Stimulated activated CD8-positive, alpha-beta memory T cell treated with anti-CD3 and anti-CD28 coated beads, Interleukin-15, amount 100 ng/mL, for 24 hours (primary cell): ENCODE measurements at places on chromosomes 4 and X.

GRCh38 chrX:675955-676295, 45.3 kb downstream of the SHOX start:
- no peak for DNase-seq

DNA sequence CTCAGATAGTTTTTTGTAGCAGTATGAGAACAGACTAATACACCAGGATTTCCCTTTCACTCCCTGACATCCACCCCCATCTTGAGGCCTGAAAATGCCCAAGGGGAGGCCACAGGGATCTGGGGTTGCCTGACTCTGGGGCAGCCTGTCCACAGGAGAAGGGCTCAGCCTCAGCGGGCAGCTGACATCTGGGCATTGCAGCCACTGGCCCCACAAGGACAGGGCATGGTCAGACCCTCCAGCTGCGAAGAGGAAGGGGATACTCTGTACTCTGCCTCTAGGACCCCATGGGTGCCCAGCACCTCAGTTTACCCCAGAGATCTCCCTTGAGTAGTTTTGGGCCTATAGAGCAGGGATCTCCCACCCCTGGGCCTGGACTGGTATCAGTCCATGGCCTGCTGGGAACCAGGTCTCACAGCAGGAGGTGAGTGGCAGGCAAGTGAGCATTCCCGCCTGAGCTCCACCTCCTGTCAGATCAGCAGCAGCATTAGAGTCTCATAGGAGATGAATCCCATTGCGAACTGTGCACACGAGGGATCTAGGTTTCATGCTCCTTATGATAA, 138.9 kb downstream of the HMX1 start:
- DNase-seq = no peak

GRCh38 chr4:119946359-119946758, 120.3 kb downstream of the MAD2L1 start:
- no peak for DNase-seq

DNA sequence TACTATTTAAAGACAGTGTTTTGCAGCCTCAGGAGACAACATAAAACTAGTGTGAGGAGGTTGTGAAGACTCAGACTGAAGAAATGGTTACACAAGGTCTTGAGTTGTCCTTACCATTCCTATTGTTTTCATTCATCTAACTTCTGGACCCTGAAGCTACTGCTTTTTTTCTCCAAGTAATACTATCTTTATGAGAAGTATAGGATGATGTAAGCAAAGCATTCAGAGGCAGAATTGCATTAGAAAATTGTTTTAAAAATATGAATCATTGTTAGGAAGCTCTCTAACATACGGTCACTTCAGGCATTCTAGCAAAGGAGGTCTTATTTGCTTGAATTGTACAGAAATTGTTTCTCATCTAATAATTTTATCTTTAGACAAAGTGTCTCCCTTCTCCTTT, 357.8 kb downstream of the TLL1 start:
- no peak for DNase-seq

GRCh38 chr4:123922847-123923246, 526.3 kb downstream of the SPRY1 start:
- DNase-seq = no peak

GRCh38 chrX:95911062-95911461, 773.6 kb upstream of the DIAPH2 start:
- DNase-seq = no peak

DNA sequence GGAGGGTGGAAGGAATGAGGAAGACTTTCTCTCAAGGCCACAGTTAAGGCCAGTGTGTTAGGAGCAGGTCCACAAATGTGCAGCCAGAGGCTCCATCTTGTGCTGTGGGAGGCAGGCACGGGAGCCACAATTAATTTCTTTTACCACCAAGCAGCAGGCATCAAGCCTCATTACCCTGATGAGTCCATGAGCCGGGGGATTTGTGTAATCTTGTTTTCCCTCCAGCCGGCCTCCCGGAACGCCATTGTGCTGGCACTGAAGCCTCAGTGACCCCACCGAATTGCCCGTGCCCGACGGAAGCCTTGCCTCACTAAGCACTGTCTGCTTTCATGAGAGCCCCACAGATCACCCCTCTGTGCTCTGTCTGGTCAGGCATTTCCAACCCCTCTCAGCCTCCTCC, 154.7 kb upstream of the STX18 start:
- no peak for DNase-seq

GRCh38 chrX:84907324-84907968, 96.2 kb upstream of the APOOL start:
- no peak for DNase-seq

GRCh38 chr4:40595981-40596380, 33.7 kb downstream of the RBM47 start:
- DNase-seq = no peak

DNA sequence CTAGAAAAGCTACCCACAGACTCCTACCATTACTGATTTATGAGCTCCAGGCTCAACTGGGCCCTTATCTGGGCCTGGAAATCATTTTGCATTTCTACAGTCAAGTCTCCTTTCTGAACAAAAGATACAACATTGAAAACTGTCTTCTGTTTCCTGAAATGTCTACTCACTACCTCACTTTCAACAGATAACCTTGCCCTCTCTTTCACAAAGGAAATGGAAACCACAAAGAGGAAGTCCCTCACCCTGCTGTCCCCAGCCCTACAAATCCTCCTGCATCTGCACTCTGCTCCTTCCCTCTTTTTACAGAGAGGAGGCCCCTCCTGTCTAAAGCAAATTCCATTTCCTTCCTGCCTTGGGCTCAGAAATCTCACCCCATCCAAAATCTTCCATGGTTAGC, 24.8 kb upstream of the CYBB start:
- DNase-seq = no peak

DNA sequence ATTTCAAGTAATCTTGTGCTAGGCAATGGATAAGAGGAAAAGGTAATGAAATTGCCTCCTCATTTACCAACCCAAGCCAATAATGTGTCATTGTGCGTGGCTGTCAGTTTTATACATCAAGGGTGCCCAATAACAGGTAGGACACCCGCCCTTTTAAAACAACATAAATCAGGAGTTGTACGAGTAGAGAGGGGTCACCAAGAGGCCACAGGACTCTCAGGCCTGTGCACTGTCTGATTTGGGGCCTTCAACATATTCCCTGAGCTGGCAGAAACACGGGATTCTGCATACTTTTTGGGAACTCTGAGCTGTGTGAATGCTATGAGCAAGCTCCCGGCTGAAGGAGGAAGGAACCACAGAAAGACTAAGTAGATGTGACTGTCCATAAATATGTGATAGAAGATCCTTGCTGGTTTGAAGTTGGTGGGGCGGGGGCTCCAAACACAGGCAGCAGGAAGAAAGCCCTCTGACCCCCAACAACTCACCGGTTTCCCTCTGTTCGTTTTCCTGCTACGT, 82.7 kb upstream of the MAML3 start:
- no peak for DNase-seq

- DNase-seq = no peak
Observed at GRCh38 chrX:71052721-71053120, 15.4 kb downstream of the SNX12 start.

DNA sequence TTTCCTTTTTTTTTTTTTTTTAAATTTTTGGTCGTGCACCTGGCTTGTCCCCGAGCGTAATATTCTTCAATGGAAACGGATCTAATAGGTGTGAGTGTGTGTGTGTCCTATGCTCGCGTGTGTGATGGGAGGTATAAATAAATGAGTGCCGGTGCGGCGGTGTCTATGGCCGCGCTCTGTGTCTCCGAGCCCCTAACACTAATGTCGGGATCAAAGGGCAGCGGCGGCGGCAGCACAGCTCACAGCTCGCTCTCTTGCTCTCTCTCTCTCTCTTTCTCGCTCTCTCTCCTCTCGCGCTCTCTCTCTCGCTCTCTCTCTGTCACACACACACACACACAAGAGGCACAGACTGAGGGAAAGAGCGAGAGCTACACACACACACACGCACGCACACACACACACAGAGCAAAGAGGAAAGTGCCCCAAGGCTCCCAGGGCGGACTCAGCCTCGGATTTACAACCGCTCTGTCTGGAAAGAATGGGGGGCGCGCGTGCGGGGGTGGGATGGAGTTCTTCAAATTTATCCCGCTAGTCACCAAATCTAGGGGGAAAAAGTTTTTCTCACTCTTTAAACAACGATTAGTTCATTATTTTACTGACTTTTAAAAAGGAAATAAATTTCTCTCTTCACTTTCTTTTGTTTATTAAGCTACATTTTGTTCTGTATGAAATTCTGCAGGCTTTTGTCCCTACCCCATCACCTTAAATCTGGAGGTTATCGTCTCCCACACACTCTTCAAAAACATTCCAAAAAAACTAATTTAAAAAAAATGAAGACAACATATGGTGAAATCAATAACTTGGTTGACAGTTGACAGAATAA, at the start of gene ZNF827:
Gene ZNF827 (minus strand): TSS at position 206 of the 823 bp plus-strand sequence. CDS start 416 bp downstream, outside the sequence.
- peak; percentile 16 for DNase-seq

GRCh38 chrX:54794028-54794427, 4.0 kb downstream of the ITIH6 start:
- no peak for DNase-seq

DNA sequence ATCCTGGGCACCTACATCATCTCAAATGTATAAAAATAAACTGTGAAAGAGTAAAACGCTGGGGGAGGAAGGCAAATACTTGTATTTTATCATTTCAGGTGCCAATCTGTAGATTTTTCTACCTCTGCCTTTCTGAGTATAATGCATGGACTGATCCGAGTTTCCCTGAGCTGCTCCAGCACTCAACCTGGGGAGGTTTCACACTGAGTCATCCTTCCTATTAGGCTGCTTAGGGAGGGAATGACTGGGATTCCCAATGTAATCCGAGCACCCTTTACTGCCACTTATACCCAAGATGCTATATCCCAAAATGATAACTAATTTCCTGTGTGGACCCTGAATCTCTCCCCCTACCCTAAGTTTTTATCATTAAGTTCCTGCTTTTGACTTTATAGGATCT, 126.6 kb downstream of the HNRNPD start:
- no peak for DNase-seq

DNA sequence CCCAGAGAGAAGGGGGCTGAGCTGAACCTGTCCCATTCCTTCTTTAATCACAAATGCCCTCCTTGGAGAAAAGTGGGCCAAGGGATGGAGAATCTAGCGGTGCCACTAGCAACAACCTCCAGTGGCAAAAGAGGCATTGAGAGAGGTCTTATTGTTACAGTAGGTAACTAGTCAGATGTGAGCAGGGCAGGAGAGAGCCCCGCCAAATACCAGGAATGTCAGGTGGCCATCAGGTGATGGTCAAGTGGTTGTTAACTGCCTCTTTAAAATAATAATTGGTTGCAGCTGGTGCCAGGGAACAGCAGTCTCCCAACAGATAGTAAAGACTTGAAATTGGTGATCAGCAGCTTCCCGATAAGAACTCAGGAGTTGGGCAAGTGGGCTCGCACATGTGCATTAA, 116.1 kb downstream of the EVC2 start:
- DNase-seq = no peak

- no peak for DNase-seq
Observed at GRCh38 chrX:47199286-47199685, 5.7 kb downstream of the UBA1 start.

DNA sequence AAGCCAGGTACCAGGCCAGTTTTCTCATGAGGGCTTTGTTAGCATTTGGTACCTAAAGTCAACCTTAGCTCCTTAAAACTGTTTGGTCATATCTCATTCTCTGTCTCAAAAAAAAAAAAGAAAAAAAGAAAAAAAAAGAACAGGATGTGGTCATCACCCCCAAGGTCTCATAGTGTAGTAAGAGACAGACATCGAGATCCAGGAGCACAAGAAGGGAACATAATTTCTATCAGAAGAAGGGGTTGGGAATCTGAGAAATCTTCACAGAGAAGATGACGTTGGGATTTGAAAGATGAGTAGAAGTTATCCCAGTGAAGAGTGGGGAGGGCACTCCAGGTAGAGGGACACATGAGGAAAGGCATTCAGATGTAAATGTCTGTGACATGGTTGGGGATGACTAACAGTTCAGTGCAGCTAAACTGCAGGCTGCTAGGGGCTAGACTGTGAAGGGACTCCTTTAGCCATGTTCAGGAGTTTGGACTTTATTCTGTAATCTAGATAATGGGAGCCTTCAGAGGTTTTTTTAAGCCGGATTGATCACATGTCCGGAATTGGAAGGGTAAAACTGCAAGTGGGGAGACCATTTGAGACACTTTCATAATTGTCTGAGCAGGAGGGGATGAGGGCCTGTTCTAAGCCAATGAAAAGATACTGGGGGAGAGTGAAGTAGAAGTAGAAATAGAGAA, 26.9 kb upstream of the GJB1 start:
- DNase-seq = no peak

- DNase-seq = no peak
Observed at GRCh38 chr4:102299354-102300107, 45.8 kb downstream of the SLC39A8 start.

GRCh38 chrX:56615282-56615681, 51.9 kb downstream of the UBQLN2 start:
- no peak for DNase-seq

- DNase-seq = no peak
Observed at GRCh38 chrX:39891781-39892180, 206.0 kb downstream of the BCOR start.

DNA sequence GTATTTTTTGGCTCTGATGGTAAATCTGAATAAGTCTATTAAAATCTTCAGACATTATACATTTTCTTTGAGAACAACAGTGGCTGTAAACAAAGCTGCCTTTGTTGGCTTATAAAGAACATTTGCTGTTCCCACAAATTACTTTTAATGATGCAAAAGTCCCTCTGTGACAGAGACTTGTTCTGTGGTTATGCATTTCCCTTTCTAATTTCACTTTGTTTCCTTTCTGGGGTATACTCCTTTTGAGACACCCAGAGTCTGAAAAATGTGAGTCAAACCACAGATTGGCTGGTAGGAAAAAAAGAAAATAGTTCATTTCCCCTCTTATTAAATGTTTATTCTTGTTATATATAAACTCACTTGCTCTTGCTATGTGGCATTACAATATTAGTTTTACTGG, 402.4 kb downstream of the PACRGL start:
- DNase-seq = no peak

DNA sequence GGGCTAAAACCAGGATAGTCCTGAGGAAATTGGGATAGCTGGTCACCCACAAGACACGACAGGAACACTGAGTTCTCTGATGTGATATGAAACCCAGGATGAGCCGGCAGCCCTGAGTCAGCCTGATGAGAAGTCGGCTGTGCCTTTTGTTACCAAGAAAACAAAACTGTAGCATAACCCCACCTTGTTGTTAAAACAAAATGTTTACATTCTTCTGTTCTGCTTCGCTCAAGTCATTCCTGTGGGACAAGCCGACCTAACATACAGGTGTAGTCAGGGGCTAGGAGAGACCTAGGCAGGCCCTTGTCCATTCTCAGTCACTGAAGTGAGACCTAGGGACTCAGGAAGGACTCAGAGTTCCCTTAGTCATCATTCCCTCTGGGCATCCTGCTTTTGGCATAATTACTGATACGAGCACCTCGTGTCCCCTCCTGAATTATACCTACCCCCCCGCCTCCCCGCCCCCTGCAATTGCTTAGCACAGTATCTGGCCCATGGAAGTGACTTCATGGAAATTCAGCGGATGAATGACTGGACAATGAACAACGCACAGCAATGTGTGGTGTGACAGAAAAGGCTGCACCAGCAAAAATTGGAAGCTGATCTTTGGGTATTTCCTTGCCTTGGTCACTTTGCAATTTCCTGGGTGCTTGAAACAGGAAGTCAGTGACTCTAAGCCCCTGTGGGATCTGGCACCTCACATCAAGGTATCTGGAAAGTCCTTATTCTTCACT, 31.9 kb upstream of the TLR2 start:
- no peak for DNase-seq
